H9 (cell line): ENCODE measurements at places on chromosomes 2 and 18.

DNA sequence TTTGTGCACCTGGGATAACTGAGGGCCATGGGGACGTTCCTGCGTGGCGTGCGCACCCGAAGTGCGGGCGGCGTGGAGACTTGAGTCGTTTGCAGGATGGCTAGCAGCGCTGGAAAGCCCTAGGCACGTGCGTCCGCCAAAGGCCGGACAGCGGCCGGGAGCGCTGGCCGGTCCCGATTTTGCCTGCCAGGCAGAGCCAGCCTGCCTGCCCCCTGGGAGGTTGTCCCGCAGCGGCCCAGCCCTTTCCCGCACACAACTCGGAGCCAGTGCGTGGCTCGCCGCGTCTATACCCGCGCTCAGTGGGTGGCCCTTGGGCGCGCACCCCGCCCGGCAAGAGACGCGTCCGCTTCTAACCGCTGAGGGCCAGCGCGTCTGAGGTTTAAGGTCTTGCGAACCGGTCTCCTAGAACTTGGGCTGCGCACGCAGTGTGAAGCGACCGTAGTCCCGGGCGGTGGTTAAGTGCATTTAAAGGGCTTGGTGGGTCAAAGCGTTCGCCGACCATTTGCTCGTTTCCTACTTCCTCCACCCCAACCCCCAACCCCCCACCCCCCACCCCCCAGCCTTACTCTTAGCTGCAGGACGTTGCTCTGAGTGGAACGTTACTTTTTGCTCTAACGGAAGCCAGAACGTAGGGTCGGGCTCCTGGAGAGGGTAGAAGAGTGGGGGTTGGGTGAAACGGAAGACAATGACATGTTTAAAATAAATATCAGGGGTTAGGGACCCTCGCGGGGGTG is 627 bp downstream of the CDCA7 start:
- DNase-seq = peak; percentile 67
- H3K4me1 ChIP-seq = peaks cover 2% of the 10 kb centered on the region; the same call in 1 of the 2 replicates
- no peak overlapping the region for H3K27ac ChIP-seq
- peak overlapping the region; percentile 95 for H3K4me3 ChIP-seq

DNA sequence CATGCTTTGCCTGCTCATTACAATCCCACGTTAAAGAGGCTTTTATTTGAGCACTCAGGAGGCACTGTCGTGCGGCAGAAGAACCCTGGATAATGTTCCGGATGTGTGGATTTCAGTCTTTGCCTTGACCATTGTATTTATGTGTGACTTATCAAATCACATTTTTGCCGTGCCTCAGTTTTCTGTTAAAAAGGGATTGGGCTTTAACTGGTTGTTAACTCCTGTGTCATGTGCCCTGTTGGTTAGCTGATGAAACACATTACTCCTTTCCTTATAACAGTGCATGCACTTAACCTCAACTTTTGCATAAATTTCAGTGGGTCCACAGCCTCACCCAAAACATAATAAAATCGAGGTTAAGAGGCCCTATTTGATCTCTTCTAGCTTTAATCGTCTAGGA is 52.7 kb downstream of the NAB1 start:
- H3K27ac ChIP-seq = no peak overlapping the region
- H3K4me1 ChIP-seq = peaks cover 6% of the 10 kb centered on the region
- DNase-seq = no peak
- H3K27me3 ChIP-seq = no peaks in the 10 kb centered on the region
- no peak overlapping the region for H3K4me3 ChIP-seq

DNA sequence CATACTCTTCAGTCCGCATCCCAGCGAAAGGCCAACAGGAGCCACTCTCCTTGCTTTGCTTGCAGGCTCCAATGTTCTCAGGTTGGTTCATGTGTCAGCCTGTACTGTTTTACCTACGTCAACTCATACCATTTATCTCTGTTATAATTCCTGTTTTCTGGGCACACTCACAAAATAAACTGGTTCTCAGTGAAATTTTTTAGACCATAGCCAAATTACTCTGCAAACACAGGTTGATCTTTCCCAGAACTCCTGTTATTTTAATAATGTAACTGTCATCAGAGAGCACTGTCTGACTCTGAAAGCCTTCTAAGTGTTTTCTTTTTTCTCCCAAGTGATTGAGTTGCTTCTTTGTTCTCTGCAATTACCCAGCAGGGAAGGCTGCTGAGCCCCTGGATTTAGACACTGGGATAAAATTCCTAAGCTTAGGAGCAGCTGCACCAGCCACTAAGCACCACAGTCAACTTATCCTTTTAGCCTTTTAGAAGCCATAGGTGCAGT is 111.6 kb upstream of the PIEZO2 start:
- no peak overlapping the region for H3K27ac ChIP-seq
- no peaks in the 10 kb centered on the region for H3K4me1 ChIP-seq
- H3K4me3 ChIP-seq = no peak overlapping the region
- H3K27me3 ChIP-seq = no peaks in the 10 kb centered on the region
- DNase-seq = no peak

GRCh38 chr2:168030862-168031624 is 216.4 kb downstream of the STK39 start:
- H3K4me3 ChIP-seq = no peak overlapping the region
- DNase-seq = no peak
- no peaks in the 10 kb centered on the region for H3K27me3 ChIP-seq
- no peaks in the 10 kb centered on the region for H3K36me3 ChIP-seq

DNA sequence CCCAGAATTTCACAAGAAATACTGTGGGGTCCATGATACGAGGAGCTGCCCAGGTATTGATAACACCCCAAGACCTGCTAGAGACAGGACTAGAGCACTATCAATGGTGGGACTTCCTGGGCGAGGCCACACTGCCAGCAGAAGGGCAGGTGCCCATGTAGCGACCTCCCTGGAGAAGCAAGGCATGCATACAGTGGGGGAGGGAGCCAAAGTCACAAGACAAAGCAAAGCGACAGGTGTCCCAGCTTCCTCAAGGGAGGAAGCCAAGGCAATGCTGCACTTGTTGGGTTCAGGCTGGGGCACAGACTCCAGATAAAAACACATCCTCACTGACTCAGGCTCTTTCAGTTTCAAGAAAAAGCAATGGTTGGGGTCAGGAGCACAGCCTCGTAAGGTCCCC is 7.5 kb downstream of the CD207 start:
- peak; percentile 51 for DNase-seq
- no peak overlapping the region for H3K27ac ChIP-seq
- no peaks in the 10 kb centered on the region for H3K36me3 ChIP-seq
- H3K4me1 ChIP-seq = peaks cover 2% of the 10 kb centered on the region; the same call in 1 of the 2 replicates

DNA sequence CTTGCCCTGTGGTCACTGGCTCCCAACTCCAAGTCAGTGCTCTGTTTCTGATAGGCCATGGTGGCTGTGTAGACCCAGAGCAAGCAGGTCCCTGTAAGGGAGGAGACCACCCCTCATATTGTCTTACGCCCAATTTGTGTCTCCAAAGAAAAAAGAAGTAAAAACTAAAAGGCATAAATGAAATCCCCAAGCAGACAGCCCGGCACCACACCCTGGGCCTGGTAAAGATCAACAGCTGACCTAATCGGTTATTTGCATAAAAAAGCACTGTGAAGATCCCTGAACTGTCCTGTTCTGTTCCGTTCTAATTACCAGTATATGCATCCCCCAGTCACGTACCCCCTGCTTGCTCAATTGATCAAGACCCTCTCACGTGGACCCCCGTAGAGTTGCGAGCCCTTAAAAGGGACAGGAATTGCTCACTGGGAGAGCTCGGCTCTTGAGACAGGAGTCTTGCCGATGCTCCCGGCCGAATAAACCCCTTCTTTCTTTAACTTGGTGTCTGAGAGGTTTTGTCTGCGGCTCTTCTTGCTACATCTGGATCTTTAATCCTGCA is 364.1 kb upstream of the HS6ST1 start:
- DNase-seq = no peak
- H3K4me1 ChIP-seq = no peaks in the 10 kb centered on the region
- no peaks in the 10 kb centered on the region for H3K27me3 ChIP-seq
- peaks cover 4% of the 10 kb centered on the region; the same call in 1 of the 2 replicates for H3K36me3 ChIP-seq

DNA sequence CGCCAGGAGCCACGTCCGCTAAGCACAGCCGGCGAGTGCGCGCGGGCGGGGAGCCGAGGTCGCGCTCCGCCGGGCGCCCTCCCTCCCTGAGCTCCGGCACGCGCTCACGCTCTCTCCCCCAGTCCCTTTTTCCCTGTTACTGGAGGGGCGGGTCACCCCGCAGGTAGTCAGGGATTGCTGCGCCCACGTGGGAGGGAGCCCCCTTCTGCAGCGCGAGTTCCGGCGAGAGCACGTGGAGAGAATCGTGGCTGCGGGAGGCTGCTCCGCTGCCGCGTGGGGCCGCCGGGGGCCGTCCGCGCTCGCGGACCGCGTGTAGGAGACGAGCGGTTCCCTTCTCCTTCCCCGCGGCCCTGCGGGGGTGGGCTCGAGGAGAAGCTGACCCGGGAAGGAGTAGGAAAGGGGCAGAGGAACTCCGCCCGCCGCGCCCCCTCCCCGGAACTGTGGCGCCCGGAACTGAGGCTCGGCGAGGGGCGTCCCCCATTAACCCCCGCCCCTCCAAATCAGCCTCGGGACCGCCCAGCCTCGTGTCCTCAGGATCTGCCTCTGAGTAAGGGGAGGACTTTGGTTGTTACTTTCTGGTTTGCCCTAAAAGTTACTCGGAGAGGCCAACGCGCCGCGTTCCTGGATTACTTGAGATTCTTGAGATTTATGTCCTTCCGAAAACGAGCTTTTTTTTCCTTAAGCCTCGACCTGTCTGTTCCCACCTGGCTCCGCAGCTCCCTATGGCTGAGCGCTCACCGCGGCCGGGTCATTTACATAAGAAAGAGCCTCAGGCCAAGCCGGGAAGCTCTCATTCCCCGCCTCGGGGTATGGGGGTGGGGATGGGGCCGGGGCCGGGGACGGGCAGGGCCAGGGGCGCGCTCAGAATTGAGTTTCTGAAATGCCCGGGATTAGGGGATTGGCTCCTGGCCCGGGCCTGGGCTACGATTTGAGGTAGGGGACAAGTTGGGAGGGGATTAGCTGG is 1.1 kb downstream of the HK2 start:
- DNase-seq = peak; percentile 95
- no peaks in the 10 kb centered on the region for H3K27me3 ChIP-seq
- peaks cover 16% of the 10 kb centered on the region for H3K4me1 ChIP-seq
- H3K36me3 ChIP-seq = peaks cover 3% of the 10 kb centered on the region
- peak overlapping the region; percentile 94 for H3K4me3 ChIP-seq
- peak overlapping the region; percentile 89 for H3K27ac ChIP-seq

- no peak for DNase-seq
- no peak overlapping the region for H3K4me3 ChIP-seq
- peaks cover 7% of the 10 kb centered on the region; the same call in 1 of the 2 replicates for H3K36me3 ChIP-seq
- peaks cover 16% of the 10 kb centered on the region; the same call in 1 of the 2 replicates for H3K4me1 ChIP-seq
- no peak overlapping the region for H3K27ac ChIP-seq
- H3K27me3 ChIP-seq = no peaks in the 10 kb centered on the region
Observed at GRCh38 chr2:55025627-55026026, 24.6 kb downstream of the RTN4 start.

DNA sequence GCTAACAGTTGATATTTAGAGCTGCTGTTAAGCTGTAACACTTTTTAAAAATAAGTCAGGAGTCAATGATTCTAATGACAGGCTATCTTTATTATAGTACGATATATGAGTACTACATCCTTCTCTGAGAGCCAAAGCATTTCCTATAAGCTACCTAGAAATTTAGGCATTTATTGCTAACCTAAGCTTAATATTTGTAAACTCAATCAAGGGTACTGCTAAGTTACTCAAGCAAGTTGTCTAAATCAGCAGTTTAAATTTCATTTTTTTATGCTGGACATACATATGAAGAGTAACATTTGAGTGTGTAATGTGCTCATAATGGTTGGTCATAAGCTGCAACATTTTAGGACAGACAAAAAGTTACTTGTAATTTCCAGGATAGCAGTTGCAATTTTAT is 1576.5 kb upstream of the NXPH2 start:
- H3K27ac ChIP-seq = no peak overlapping the region
- no peak overlapping the region for H3K4me3 ChIP-seq
- no peaks in the 10 kb centered on the region; the same call in 1 of the 2 replicates for H3K4me1 ChIP-seq
- H3K27me3 ChIP-seq = no peaks in the 10 kb centered on the region
- DNase-seq = no peak

DNA sequence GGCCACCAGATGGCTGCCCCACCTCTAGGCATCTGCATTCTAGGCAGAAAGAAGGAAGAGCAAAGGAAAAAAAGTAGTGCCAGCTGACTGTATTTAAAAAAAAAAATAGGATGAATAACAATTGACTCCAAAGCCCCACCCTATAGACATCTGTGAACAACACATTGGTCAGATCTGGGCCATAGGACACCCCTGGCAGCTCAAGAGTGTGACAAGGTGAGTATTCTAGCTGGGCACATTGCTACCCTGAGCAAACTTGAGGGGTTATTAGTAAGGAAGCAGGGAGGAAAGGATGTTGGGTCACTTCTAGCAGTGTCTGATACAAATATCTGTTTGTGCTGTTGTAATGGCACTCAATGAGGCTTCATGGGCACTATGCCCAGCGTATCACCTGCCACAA is 58.6 kb upstream of the NPAS2 start:
- no peak for DNase-seq
- no peaks in the 10 kb centered on the region for H3K36me3 ChIP-seq
- no peaks in the 10 kb centered on the region for H3K27me3 ChIP-seq
- H3K4me3 ChIP-seq = no peak overlapping the region
- no peaks in the 10 kb centered on the region for H3K4me1 ChIP-seq

DNA sequence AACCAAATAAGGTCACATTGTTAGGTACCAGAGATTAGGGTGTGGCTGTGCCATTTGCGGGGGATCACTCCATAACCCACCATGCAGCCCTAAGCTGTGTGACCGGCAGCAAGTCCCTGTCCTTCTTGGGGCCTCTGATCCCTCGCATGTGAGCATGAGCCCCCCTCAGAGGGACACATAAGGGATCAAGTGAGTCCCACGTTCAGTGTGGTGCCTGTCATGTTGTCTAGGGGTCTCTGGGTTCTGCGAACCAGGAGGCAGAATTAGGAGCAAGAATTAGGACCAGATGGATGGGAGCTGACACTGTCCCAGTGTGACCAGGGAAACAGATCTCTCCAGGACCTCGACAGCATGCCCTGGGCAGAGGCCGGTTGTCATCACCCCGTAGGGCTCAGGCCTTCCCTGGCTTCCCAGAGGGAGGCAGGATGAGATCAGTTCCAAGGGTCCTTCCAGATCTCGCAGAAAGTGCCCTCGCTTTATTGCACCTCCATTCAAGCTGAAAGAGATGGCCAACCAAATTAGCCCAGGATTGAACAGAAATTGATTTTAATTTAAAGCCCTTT is 113.2 kb upstream of the OTOS start:
- H3K36me3 ChIP-seq = no peaks in the 10 kb centered on the region
- H3K27me3 ChIP-seq = no peaks in the 10 kb centered on the region
- no peak overlapping the region for H3K4me3 ChIP-seq
- no peak overlapping the region for H3K27ac ChIP-seq
- H3K4me1 ChIP-seq = no peaks in the 10 kb centered on the region

GRCh38 chr18:46481048-46481846 is 175.8 kb downstream of the LOXHD1 start:
- no peaks in the 10 kb centered on the region; the same call in 2 of the 3 replicates for H3K36me3 ChIP-seq
- peak; percentile 70 for DNase-seq
- no peak overlapping the region for H3K4me3 ChIP-seq

DNA sequence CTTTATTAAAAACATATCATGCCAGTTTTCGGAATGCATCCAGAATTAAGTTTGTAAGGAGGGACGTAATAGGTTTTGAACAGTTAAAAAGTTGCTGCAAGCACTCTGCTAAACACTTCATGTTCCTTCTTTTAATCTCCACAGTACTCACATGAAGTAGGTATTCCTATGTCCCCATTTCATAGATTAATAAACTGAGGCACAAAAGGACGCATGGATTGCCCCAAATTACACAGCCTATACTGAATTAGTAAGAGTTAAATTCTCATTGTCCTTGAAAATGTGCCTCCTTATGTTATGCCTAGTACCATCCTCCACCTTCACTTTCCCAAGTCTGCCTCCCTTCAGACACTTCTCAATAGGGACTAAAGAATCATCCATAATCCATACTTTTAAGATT is 358.9 kb upstream of the ATP5MC3 start:
- H3K27ac ChIP-seq = no peak overlapping the region
- no peak overlapping the region for H3K4me3 ChIP-seq
- H3K27me3 ChIP-seq = no peaks in the 10 kb centered on the region
- no peaks in the 10 kb centered on the region for H3K36me3 ChIP-seq
